ENCODE measurements at places on chromosomes 4 and X.
A peak's percentile ranks its signal among the peaks of the same experiment; 100 is the strongest.

GRCh38 chr4:33425936-33426335, 2705.8 kb downstream of the PCDH7 start:
- no peak for DNase-seq

DNA sequence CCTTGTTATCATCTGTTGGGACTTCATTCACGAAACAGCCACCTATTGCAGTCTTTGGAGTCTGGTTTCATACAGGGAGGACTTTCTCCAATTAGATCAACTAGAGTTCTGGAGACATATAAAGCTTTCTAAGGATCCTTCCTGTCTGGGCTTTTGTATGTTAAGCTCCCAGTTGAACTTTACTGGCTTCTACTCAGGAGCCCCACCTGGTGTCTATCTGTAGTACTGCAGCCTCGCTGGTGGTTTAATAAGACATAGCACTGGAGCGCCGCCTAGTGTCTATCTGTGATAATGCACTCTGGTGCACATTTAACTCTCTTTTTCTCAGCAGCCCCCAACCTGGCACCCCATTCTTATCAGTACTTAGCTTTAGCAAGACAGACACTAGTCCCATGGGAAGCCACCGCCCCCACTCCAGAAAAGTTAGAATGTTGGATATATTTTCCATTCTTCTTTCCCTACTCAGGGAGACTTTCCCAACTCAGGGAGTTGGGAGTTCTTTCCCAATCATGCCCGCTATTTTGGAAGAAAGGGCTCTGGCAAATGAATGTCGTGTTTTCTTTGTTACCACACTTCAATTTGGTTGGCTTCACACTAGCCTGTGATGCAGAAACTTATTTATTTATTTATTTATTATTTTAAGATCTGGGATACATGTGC, 36.9 kb upstream of the SYTL4 start:
- peak; percentile 63 for DNase-seq

GRCh38 chr4:3436048-3436797, 5.5 kb upstream of the HGFAC start:
- no peak for DNase-seq

DNA sequence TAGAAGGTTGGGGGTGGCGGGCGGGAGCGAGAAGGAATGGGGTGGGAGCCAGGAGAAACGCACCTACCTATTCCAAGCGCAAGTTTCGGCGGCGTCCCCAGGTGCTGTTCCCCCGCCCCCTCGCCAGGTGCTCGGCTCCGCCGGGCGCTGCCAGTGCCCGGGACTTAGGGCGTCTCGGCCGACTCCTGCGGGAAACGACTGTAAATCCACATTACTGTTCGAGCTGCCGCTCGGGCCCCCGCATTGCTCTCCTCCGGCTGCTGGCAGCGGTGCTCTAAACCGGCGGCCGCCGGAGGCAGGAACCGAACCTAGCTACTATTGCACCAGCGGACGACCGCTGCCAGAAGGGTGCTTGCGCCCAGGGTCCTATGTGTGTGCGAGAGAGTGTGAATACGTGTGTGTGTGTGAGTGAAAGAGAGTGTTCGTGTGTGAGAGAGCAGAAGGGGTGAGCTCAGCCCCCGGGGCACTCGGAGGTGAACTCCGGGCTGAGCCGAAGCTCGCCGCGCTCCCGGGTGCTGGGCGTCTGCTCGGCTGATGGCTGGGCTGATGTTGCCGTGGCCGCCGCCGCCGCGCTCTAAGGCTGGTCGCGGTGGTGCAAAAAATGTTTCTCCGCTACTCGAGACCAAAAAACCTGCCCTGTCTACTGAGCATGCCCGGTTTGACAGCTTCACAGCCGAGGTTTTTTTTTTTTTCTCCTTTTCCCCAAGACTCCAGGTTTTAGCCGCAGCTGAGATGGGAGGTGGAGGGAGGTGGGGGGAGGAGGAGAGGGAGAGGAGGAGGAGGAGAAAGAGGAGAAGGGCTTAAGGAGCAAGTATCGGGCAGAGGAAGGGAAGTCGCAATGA, 115.7 kb upstream of the TEX13C start:
- DNase-seq, result no peak

DNA sequence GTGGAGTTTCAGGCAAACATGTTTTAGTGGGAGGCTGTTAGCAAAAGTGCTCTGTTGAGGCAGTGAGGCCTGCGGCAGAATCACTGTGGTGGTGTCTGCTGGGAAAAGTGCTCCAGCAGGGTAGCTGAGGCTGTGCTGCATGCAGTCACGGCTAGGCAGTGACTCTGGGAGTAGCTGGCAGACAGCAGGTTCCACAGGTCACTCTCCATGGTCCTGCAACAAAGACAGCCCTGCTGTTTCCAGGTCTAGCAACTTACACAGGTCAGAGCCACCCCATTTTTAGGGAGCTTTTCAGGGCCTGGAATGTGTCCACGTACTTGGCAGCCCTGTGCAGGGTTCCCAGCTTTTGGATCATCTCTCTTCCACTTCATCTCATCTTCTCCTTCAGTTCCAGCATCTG, 184.3 kb downstream of the NAA11 start:
- no peak for DNase-seq

GRCh38 chrX:47093248-47093647, 15.0 kb downstream of the RGN start:
- no peak for DNase-seq

Data from CD14-positive monocyte (primary cell).